Renal pelvis (tissue), 12 donors: ENCODE measurements at places on chromosomes 5 and 9.

DNA sequence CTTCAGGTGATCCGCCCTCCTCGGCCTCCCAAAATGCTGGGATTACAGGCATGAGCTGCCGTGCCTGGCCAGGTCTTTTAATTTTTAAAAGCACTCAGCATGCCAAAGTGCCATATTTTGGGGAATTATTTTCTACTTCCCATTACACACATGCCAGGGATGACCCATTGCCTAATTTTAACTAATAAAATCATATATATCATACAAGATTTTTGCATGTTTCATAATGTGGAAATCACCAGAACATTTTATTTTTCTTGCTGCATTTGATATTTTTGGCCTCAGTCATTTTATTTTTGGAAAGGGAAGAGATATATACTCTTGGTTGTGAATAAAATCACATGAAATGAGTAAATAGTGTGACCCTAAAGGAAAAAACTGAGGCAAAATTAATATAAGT, 45.3 kb upstream of the TENT2 start:
- DNase-seq, result no peak

GRCh38 chr5:159749146-159749545, 167.1 kb upstream of the ADRA1B start:
- DNase-seq, result no peak

GRCh38 chr5:54795284-54795683, 190.1 kb downstream of the ESM1 start:
- no peak for DNase-seq

DNA sequence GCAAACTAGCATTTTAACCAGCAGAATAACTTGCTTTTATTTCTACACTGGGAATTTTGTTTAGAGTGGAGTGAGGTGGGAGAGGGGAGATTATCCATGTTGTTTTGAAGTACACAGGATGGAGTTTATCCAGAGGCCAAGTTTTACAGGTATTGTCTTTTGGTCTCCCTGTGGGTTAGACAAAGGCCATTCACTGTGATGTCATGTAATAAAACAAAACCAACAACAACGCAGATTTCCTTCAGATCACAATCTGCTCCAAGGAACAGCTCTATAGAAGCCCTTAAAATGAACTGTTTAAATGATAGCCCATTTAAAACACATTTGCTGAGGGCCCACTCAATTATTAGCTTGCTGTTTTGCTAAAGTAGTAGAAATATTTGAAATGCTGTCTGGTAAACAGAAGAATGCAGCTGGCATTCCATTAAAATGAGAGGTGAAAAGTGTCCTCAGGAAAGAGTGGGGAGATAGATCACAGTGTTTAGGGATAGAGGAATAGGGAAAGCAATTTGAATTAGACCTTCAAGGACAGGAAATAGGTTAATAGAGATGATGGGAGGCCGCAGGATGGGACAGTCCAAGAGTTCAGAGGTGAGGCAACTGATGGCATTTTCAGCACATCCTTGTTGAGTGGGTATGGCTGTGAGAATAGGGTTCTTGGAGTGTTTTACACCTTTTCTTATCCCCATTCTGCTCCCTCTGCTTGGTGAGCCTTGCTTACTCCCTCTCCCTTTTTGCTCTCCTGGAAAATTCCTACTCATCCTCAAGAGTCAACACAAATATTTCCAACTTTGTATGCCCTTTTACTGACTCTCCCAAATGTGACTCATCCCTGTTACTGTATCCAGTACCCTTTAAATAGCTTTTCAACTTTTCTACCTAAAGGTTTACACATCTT, 140.1 kb upstream of the NR3C1 start:
- no peak for DNase-seq

DNA sequence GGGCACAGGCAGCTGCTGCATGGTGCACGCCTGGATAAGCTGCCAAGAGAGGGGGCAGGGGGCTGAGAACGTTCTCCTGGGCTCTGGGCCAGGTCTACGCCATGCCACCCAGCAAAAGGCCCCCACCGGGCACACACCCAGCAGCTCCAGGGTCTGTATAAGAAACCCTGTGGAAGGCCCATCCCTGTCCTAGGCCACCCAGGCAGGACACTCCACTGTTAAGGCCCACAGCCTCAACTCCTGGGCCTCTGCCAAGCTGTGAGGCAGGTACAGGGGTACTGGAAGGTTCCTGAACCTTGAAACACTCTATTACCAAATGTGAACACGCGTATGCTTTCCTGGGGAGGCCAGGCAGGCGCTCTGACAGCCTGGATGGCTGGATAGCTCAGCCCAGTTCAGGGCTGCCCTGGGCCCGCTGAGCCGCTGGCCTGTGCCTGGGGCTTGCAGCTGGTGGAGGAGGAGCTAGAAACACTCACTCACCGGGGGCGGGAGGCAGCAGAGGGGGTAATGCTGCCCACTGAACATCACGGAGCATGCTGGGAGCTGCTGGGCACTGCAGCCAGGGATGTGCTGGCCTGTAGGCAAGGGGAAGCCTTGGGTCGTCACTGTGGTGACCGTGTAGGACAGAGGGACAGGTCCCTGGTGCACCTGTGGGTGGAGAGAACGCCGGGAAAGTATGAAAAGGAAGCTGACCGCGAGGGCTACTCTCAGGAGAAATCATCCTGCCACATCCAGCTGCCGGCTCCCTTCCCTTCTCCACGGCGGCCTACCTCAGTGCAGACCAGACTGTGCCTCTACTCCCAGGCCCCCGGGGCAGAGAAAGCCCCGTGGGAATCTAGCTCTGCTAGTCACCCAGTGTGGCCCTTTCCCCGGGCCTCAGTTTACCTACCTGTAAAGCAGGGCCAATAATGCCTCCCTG, 6.0 kb downstream of the RNF44 start:
- DNase-seq, result no peak

- no peak for DNase-seq
Measured at GRCh38 chr5:53779541-53779981, 219.1 kb downstream of the NDUFS4 start.

DNA sequence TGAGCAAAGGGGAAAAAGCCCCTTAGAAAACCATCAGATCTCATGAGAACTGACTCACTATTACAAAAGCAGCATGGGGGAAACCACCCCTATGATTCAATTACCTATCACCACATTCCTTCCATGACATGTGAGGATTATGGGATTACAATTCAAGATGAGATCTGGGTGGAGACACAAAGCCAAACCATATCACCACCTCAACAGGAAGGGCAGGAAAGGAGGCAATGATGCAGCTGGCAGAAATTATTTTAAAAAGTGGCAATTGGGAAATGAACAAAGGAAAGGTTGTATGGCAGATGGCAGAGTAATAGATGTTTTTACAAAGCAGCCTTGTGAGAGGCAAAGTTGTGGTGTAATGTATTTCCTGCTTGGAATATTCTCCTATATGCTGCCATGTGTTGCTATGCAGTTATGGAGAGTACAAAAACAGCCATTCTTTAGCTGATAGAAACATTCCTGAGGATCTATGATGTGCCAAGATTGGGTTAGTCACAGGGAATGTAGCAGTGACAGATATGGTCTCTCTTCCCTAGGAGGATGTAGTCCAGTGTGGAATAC, 138.8 kb downstream of the SMC2 start:
- DNase-seq, result no peak

GRCh38 chr5:60630836-60631235, 69.1 kb downstream of the DEPDC1B start:
- DNase-seq, result no peak

GRCh38 chr5:160356550-160357347, 13.7 kb downstream of the C1QTNF2 start:
- no peak for DNase-seq

- DNase-seq, result no peak
Measured at GRCh38 chr9:125756518-125756917, 9.3 kb downstream of the PBX3 start.

- DNase-seq, result no peak
Measured at GRCh38 chr9:37727013-37727412, 26.6 kb upstream of the TRMT10B start.

- no peak for DNase-seq
Measured at GRCh38 chr5:146731909-146732659, 146.5 kb downstream of the PPP2R2B start.

DNA sequence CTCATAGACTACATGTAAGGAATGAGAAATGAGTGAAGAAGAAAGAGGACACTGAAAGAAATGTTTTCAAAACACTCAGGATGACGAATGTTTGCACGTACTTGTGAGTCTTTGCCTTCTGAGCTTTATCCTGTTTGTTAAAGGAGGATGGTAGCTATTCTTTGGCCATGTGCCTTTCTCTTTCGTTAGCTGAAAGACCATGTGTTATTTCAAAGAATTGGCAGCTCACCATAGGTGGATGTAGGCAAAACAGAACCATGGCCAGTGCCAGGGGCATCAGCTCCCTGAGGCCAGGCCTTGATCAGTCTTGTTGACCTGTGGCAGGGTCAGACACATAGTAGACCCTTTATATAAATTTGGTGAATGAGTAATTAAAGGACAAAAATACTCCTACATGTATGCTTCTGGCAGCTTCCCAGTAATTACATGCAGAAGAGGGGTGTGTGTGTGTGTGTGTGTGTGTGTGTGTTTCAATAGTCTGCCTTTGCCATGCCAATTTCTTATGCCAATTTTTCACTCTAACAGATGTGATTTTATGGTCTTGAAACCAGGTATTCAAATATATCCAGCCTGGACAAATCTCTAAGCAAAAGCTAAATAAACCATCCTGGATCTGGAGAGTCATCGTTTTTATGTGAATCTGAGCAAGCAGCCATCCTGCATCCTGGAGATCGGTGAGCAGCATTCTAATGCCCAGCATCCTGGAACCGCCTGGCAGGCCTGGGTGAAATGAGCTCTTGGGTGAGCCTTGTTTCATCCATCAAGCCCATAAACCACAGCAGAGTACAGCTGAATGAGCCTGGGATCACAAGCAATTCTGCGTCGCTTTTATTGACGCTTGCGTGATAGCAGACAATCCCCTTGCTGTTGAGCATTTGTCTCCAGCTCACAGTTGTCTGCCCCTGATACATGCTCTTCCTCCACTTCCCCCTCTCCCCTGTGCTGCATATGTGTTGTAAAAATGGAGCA, 475.4 kb downstream of the MED10 start:
- DNase-seq, result no peak
